Epithelial cell of esophagus (primary cell): ENCODE measurements at places on chromosomes 3 and 15.

DNA sequence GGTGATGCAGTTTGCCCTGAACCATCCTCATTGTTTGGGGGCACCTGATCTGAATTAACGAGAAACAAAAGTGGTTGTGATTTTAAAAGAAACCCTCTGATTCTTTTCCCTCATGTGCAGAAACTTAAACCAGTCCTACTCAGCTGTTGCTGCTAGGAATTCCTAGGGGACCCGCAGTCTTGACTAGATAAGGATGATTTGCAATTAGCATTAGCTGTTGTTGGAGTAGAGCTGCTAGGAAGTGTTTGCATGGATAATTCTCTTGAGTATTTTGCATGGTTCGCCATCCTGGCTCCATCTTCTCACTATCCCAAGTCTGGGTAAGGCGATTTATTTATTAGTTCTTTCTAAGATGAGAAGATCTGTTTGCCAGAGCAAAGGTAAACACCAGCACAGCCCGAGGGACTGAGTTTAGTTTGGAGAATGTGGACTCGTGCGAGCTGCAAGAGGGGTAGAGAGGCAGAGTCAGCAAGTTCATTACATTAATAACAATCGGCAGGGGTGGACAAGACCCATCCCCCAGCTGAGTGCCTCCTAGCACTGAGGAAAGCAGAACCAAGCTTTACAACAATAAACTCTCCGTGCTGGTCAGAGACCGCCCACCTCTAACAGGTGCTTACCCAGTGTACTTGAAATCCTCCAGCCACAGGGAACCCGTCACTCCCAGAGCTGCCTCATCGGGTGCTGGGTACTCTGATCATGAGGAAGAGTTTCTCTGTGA, 4.1 kb downstream of the FGD5 start:
- DNase-seq = no peak

GRCh38 chr3:15499536-15499935, 22.0 kb downstream of the COLQ start:
- peak; percentile 48 for DNase-seq

- peak; percentile 94 for DNase-seq
Measured at GRCh38 chr3:120469440-120469839, 18.6 kb upstream of the FSTL1 start.

- no peak for DNase-seq
Measured at GRCh38 chr3:122530164-122530563, 15.4 kb upstream of the KPNA1 start.

- DNase-seq = peak; percentile 42
Measured at GRCh38 chr3:49673121-49673714, 933 bp upstream of the APEH start.

- no peak for DNase-seq
Measured at GRCh38 chr3:30974071-30974470, 79.6 kb upstream of the GADL1 start.

- DNase-seq = no peak
Measured at GRCh38 chr3:104870276-104870675, 496.4 kb upstream of the ALCAM start.

DNA sequence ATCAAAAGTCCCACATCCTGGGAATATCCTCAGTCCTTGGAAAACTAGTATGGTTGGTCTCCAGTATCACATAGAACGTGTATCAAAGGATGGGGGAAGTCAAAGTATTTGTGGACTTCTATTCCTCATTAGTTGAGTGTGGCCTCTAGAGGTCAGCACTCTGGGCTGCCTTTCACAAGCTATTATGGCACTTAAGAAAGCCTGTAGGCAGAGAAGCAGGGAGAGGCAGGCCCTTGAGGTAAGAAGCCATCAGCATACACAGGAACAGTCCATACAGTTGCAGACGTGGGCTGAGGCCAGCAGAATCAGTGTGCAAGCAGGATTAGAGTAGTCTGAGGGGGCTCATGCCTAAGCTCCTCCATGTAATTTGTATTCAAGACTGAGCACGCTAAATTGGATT, 341.7 kb downstream of the CLSTN2 start:
- DNase-seq = peak; percentile 32

GRCh38 chr3:54137311-54137710, 15.0 kb downstream of the CACNA2D3 start:
- no peak for DNase-seq

- peak; percentile 67 for DNase-seq
Measured at GRCh38 chr3:185825639-185826481, 1.0 kb upstream of the IGF2BP2 start.

DNA sequence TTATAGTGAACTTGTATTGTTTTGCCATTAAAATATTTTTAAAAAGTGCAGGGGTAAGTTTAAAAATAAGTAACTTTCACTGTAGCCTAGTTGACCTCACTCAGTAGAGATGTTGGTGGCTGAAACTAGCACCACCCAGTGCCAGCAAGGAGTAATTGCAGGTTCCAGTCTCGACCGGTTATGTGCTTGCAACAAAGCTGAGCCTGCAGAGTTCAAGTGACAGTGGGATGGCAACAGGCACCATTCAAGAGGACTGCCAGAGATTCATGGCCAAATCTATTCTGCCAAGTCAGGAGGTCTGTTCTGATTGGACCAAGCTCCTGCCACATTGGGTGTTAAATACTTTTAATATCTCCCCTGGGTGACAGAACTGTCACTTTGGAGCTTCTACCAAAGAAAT, 2.7 kb downstream of the ADAMTS7 start:
- DNase-seq = peak; percentile 54

GRCh38 chr3:170361711-170362110, 4.2 kb downstream of the SKIL start:
- no peak for DNase-seq

DNA sequence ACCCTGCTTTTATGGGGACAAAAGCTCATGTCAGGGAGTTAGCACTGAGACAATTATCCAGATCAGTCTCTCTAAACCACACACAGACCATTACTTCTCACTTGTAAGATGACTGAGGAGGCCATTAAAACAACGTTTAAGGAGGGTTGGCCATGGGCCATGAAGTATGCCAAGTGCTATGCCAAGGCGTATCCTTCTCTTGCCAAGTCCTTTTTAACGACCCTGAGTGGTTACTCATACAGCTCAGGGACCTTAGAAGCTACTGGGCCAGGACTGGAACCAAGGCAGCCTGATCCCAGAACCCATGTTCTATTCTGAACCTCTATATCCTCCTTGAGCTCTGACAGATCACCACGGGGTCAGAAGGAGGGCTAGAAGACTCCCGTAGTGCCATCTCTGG, 50.0 kb downstream of the NMNAT3 start:
- no peak for DNase-seq

DNA sequence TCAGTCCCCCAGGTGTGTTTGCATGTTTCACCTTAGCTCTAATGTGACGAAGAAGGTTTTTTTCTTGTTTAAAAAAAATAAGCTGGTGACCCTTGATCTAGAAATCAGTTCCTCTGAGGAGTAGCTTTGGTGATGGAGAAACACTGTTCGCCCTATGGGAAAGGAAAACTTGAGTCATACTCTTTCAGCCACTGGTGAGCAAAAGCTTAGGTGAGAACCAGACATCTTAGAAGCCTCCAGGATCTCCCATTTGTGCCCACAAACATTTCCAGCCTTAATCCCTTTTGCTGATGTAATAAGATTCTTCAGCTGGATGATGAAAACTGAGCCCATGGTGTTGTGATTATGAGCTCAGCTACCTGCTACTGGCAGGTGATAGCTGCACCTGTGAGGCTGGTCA, 37.8 kb downstream of the SLC27A2 start:
- peak; percentile 69 for DNase-seq

DNA sequence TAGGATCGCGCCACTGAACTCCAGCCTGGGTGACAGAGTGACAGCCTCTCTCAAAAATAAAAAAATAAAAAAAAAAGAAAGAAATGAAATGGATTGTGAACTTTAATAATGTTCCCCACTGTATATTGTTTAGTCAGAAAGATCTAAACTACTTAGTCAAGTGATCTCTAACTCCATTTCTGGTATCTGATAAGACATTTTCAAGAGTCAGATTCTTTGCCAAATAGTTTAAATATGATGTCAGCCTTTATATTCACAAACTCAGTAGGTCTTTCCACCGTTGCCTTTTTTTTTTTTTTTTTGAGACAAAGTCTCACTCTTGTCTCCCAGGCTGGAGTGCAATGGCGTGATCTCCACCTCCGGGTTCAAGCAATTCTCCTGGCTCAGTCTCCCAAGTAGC, 29.0 kb upstream of the OSBPL11 start:
- no peak for DNase-seq

DNA sequence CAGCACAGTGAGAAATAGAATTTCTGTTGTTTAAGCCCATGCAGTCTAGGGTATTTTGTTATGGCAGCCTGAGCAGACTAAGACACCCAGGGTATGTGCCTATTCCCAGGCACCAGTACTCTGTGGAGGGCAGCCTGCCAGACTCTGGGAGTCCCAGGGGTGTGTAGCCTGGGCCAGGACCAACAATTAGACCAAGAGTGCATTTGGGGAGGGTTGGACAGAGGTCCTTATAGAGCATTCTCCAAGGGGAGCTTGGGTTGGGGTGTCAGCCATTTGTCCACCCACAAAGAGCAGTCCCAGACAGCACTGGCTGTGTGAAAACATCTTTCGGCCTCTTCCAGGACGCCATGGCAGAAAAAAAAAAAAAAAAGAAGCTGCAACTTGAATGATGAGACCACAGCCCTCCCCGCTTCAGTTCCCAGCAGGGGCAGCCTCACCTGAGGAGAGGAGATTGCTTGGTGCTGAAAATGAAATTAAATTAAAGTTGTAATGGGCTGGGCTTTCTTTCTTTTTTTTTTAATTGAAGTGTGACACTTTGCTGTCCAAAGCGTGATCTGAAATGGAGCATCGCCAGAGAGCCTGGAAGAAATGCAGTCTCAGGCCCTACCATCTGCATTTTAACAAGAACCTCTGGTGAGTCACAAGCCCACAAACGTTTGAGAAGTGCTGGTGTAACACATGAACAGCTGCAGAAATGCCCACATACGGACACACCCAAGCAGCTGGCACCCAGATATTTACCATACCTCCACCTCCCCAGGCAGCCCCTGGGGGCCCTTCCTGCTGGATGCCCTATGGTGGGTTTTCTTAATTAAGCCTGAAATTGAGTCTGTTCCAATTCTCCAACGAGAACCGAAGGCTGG, 21.3 kb upstream of the CAV3 start:
- DNase-seq = peak; percentile 60

GRCh38 chr3:88033079-88033478, 25.7 kb downstream of the CGGBP1 start:
- no peak for DNase-seq

- DNase-seq = no peak
Measured at GRCh38 chr3:48226939-48227338, 3.6 kb downstream of the CAMP start.

- DNase-seq = peak; percentile 60
Measured at GRCh38 chr3:183381179-183381578, 47.2 kb downstream of the MCF2L2 start.

DNA sequence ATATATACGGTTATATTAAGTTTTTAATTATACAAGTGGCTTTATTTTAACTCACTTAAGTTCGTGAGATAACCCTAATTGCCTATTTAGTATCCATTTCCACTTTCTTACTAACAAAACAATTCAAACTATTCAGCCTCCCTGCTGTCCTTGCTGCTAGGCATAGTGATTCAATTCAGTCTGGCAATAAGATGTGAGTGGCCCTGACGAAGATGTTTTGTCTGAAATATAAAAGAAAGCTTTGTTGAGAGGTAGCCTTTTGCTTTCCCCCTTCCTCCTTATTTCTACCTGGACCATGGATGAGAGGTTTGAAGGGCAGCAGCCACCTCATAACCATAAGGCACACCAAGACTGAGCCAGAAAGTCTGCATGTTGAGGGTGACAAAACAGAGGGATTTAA, 89.3 kb upstream of the TRIM42 start:
- no peak for DNase-seq

GRCh38 chr3:39000008-39000450, 51.7 kb downstream of the SCN11A start:
- peak; percentile 77 for DNase-seq

DNA sequence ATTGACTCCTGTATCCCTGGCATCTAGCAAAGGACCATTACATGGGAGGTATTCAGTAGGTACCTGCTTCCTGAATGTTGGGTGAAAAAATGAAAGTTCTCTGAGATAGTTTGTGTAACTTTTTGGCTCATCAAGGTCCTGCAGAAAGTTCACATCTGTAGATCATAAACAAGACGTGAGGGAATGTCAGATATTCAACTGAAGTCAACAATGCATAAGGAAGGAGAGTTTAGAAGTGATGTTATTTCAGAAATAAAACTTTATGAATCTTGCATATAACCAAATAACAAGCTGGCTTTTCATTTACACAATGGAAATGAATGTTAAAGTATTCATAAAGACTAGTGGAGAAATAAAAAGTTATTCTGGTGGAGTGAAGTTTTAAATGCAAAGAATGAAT, 73.4 kb upstream of the RBMS3 start:
- no peak for DNase-seq

GRCh38 chr3:196138482-196139254, 56.8 kb upstream of the TFRC start:
- peak; percentile 86 for DNase-seq

GRCh38 chr15:70530503-70530902, 232.9 kb downstream of the UACA start:
- no peak for DNase-seq

GRCh38 chr3:135694142-135694541, 271.4 kb upstream of the PPP2R3A start:
- no peak for DNase-seq

DNA sequence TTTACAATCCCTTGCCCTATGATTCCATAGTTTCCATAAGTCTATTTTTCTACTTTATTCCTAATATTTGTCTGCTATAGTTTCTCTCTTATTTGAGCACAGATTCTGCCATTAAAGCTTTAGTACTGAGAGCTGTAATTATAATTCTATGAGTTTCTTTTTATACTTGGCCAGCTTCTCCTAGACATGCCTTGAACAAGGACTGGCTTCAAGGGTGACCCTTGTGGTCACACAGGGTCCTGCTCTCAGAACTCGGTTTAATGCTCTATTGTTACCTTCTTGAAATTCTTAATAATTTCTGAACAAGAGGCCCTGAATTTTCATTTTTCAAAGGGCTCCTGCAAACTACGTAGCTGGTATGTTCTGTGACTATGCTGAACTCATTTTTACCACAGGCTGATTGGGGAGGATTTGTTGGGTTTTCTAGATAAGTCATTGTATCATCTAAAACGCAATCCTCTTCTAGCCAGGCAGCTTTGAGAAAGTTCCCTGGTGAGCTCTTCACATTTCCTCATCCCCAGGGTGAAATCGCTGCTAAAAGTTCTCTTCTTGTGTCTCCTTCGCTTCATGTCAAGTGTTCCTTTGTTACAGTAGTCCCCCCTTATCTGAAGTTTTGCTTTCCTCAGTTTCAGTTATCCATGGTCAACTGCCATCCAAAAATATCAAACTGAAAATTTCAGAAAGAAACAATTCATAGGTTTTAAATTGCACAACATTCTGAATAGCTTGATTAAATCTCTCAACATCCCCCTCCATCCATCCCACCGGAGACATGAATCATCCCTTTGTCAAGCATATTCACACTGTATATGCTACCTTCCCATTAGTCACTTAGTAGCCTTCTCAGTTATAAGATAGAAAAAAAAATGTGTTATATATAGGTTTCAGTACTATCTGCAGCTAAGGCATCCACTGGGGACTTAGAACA, 12.6 kb upstream of the PLCL2 start:
- DNase-seq = peak; percentile 41

DNA sequence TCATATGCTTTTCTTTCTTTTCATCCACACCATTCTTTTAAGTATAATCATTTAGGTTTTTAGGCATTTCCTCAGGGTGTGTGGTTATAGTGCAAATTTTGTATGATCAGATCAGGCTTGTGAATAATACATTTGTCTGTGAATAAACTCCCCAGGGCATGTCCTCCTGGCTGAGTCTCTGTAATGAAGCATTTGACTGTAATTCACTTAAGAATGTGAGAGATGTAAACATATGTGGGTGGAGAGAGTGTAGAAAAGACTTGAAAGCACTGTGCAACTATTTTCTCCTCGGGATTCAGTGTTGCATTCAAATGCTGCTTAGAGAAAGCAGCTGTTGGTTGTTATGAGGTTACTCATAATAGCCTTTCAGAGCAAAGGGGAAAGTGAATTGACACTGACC, 996.5 kb downstream of the TUSC7 start:
- DNase-seq = peak; percentile 81
